ENCODE measurements at places on chromosomes 2 and 18. TPM values are rescaled to one million over a fixed set of nuclear protein-coding genes. Genes with fewer than 3 reads are reported as not detected.

The DIS3L2 gene
- total RNA-seq = 29.9 TPM

The ARHGAP15 gene
- total RNA-seq = 0.49 TPM

The ZAP70 gene
- total RNA-seq = not detected

The AMER3 gene
- not detected for total RNA-seq

The UGT1A10 gene
- total RNA-seq = not detected
